Nasal cavity respiratory epithelium epithelial cell of viscerocranial mucosa (primary cell): ENCODE measurements at places on chromosomes 12 and 14. TPM values are rescaled to one million over a fixed set of nuclear protein-coding genes. Genes with fewer than 3 reads are reported as not detected.

Gene OTX2
- 0.21 and 0.68 TPM in 2 replicates for total RNA-seq

Gene OVCH1
- total RNA-seq: 0.28 TPM in 1 of 2 replicates, not detected in the other

Gene PTHLH
- 43.7 and 276 TPM in 2 replicates for total RNA-seq

Gene TMEM116
- total RNA-seq: 9.8 and 16.4 TPM in 2 replicates

Gene VPS29
- 39.0 and 48.8 TPM in 2 replicates for total RNA-seq

Gene EIF2S3B
- total RNA-seq: 0.68 and 7.4 TPM in 2 replicates

Gene RFLNA
- total RNA-seq: 0.34 and 4.0 TPM in 2 replicates

Gene RAB5B
- 49.9 and 80.6 TPM in 2 replicates for total RNA-seq

Gene SMIM41
- under 0.01 TPM in 1 of 2 replicates, not detected in the other for total RNA-seq

Gene HOXC12
- total RNA-seq: not detected in 2 replicates

Gene SMCO2
- 1.1 and 4.1 TPM in 2 replicates for total RNA-seq

Gene TAS2R43
- total RNA-seq: 0.34 TPM in 1 of 2 replicates, not detected in the other

Gene YBX3
- total RNA-seq: 186 and 340 TPM in 2 replicates

Gene TAS2R9
- 0.14 TPM in 1 of 2 replicates, not detected in the other for total RNA-seq

Gene KMT2D
- total RNA-seq: 24.9 and 107 TPM in 2 replicates

Gene SLC24A4
- total RNA-seq: under 0.01 TPM in 1 of 2 replicates, not detected in the other

Gene CHURC1
- 21.9 and 30.3 TPM in 2 replicates for total RNA-seq

Gene KRT86
- 0.07 and 1.0 TPM in 2 replicates for total RNA-seq

Gene IKBIP
- total RNA-seq: 5.5 and 16.0 TPM in 2 replicates

Gene WDHD1
- total RNA-seq: 8.7 and 11.3 TPM in 2 replicates

Gene BEGAIN
- total RNA-seq: 0.21 and 0.68 TPM in 2 replicates

Gene ACOT6
- total RNA-seq: not detected in 2 replicates
